AG04450 (cell line): ENCODE measurements at places on chromosomes 2 and 18.

DNA sequence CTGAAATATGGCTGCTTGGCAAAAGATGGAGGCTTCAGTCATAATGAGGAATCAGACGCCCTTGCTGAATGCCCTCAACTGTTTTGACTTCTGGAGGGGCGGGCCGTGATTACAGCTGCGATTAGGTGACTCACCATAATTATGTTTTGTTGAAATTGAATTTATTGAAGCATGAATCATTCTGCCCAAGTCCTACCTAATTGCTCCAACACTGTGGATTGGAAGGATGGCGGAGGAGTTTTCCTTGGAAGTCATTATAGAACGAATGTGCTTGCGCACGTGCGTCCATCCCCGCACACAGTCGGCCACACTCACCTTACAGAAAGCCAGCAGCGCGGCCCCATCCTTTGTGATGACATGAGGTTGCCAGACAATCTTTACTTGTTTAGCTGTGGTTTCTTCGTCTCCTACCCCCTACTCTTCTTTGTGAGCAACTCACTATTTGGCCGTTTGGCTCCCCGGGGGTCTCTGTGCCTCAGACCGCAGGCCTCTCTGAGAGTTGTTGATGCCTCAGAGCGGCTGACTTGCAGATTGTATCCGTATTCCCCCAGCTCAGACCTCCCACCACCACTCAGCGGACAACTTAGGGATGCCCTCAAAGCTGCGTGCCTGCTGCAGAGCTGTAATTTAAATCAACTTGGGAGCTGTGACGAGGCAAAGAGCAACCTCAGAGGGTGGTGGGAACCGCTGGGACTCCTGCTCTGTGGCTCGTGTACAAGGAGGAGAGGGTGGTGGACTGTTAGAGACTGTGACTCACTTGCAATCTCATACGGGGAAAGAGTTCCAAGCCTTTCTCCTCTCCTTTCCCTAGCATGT, 513.4 kb downstream of the TNS1 start:
- DNase-seq: no peak

- DNase-seq: no peak
These were observed 66.5 kb upstream of the RBM44 start for GRCh38 chr2:237732070-237732469.

DNA sequence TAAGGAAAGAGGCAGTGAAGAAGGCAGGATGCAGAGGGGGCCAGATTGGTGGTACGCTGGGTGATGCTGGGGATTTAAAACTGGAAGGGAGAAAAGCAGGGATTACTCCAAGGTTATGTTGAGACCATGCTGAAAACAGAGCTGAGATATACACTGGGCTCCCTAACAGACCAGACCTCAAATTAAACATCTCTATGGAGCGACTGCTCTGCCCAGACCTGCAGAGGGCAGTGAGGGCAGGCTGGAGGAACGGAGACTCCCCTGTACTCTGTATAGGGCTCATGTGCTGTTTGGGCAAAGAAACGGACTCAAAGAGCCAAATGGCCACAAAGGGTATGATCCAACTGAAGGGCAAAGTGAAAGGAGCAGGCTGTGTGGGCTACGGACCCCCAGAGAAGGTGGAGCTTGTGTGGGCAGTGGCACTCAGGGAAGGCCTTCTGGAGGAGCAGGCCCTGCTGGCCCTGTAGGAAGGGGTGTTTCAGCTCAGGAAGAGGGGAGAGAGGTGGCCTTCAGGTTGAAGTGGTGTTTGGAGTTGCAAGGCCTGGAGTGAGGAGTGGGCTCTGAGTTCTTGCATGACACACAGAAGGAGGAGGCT, 4.8 kb upstream of the CELF4 start:
- DNase-seq: no peak

DNA sequence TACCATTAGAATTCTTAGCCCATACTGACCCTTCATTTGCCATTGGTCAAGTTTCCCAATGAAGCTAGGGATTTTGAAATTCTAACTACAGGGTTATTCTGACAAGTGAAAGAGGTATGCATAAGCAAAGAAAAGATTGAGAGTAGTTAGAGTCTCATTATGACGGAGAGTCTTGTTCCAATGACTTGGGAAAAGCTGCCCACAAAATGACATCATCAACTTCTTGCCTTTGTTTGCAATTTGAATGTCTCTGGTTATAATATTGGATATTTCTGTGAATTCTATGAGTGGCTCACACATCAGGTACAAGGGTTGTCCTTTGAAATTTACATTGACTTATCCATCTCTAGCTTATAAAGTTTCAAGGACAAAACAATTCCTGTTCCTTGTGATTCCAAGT, 772.2 kb downstream of the TRIB2 start:
- no peak for DNase-seq
